PC-3 (cell line): ENCODE measurements at places on chromosomes 13 and 19.

DNA sequence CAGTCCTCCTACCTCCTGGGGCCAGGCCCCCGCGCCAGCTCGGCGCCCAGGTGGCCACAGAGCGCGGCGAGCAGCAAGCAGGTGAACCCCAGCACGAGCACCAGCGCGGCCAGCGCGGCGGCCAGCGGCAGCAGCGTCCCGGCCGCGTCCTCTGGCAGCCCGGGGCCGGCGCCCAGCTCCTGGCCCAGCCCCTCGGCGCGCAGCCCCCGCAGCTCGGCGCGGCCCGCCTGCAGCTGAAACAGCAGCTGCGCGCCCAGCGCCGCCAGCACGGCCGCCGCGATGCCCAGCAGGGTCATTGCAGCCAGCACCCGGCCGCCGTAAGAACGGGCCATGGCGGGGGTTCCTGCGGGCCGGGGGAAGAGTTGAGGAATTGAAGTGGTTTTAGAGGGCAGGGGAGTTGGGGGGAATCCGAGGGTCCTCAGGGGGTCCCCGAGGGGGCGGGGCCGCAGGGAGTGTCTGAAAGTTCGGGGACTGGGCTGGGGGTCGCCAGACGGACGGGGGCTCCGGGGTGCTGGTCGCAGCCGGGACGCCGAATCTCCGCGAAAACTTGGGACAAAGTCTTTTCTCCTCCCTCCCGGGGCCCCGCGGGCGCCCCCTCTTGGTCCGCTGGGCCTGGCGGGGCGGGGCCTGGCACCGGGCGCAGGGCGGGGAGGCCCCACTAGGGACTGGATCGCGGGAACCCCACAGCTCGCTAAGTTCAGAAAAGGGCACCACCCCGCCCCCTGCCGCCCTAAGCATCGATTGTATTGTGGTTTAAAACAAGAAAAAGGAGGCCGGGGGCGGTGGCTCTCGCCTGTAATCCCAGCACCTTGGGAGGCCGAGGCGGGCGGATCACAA, at the start of gene TMEM221:
Gene TMEM221 (minus strand): TSS at position 538 of the 837 bp plus-strand sequence. CDS start 206 bp downstream, at position 332.
- no peaks in the 10 kb centered on the region for H3K27me3 ChIP-seq
- H3K27ac ChIP-seq, result no peak within 1 kb of the TSS
- H3K36me3 ChIP-seq, result no peaks in the 10 kb centered on the region; the same call in 1 of the 2 replicates
- DNase-seq, result peak; percentile 54
- H3K4me3 ChIP-seq, result peak within 1 kb of the TSS; percentile 74

- no peak for DNase-seq
- no peaks in the 10 kb centered on the region; the same call in 1 of the 2 replicates for H3K36me3 ChIP-seq
- no peak overlapping the region for H3K27ac ChIP-seq
- no peak overlapping the region for H3K4me3 ChIP-seq
Observed at GRCh38 chr19:989381-990081, 5.4 kb downstream of the WDR18 start.

GRCh38 chr13:74039154-74039553, 95.0 kb downstream of the KLF12 start:
- H3K4me1 ChIP-seq, result peaks cover 17% of the 10 kb centered on the region
- H3K36me3 ChIP-seq, result no peaks in the 10 kb centered on the region; the same call in 1 of the 2 replicates
- no peak overlapping the region for H3K27ac ChIP-seq

DNA sequence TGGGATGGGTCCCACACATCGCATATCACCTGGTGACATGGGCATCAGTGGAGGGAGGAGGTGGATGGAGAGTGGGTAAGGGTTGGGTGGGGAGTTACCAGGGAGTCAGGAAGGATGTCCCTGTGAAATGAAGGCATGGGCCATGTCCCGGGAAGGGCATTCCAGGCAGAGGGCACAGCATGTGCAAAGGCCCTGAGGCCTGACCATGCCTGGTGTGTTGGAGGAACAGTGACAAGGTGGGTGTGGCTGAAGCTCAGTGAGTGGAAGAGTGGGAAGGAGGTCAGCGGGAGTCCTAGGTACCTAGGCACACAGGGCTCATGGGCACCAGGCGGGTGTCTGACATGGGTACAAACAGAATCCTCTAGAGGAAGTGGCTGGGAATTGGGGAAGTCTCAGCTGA, 11.0 kb upstream of the COLGALT1 start:
- no peaks in the 10 kb centered on the region for H3K4me1 ChIP-seq
- H3K27me3 ChIP-seq, result no peaks in the 10 kb centered on the region
- H3K27ac ChIP-seq, result no peak overlapping the region
- DNase-seq, result no peak
- no peaks in the 10 kb centered on the region for H3K36me3 ChIP-seq

DNA sequence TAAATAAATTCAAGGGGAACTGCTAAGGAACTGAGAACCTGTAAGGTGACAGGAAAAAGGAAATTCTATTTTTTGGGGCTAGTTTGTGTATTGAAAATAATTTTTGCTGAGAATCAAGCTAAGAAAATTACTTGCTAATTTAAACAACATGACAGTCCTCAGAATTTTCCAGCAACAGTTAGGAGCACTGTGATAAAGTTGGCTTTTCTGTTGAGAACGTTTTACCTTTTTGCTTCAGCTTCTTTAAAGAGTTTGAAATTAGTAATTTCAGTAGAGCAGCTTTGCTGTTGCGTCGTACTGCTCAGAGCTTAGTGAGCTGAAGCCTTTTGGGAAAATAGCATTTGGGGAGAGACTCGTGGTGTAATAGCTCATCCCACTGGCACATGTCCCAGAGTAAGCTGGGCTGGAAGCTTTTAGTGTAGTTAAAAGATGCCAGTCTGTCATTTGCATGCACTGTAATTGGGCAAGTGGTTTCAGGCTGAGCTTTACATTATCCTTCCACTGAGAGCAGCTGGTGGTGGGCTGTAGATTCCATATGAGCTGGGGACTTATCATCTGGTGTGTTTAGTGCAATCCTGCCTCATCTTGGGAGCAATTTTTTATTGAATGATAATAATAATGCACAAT, 69.8 kb downstream of the LRCH1 start:
- no peak overlapping the region for H3K4me3 ChIP-seq
- no peaks in the 10 kb centered on the region for H3K36me3 ChIP-seq
- no peaks in the 10 kb centered on the region for H3K27me3 ChIP-seq
- peak; percentile 25 for DNase-seq
- H3K27ac ChIP-seq, result no peak overlapping the region

DNA sequence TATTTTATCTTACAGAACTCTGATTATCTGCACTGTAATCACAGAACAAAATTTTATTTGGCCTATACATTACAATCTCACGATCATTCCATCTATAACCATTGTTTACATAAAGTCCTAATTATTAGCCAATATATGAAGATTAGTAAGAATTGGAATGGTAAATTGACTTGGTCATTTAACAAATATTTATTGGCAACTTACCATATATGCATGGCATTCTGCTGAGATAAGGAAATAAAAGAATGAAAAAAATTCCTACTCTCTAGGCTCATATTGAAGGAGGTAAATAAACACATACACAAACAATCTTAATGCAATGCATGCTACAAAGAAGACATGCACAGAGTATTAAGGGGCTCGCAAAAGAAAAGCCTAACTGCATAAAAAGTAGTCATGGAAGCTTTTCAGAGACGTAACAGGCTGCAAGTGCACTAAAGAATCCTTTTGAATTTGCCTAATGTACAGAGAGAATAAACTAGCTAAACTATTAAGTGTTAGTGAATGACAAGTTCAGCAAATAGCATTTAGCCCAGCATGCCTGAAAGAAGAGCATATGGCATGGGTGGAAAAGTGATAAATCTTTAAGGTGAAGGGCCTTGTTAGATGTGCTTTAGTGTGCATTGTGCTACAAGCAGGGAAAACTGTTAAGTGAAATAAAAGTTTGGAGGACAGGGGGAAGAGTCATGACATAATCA, 1131.1 kb downstream of the PCDH9 start:
- peaks cover 5% of the 10 kb centered on the region; the same call in 1 of the 2 replicates for H3K4me1 ChIP-seq
- peak; percentile 12 for DNase-seq
- no peak overlapping the region for H3K4me3 ChIP-seq
- H3K36me3 ChIP-seq, result no peaks in the 10 kb centered on the region
- no peaks in the 10 kb centered on the region for H3K27me3 ChIP-seq

DNA sequence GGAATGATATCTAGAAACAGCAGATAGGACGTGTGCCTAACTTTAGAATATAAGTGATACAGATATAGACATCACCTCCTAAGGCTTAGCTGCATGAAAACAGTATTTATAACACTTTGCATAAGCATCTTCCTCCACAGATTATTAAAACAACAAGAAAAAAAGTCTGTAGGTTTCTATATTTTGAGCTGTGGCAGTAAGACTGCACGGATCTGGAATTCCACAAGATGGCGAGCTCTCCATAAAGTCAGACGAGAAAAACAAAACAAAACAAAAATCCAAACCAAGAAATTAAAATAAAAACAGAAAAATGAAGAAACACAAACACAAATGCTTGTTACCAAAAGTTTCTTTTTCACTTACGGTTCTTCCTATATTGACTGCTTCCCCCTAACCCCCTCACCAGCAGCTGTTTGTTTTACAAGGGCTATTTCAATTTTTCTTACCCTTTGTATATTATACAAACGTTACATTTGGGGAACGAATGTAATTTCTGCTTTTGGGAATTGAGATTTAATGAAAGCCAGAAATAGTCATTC, 285.8 kb downstream of the MYO16 start:
- no peaks in the 10 kb centered on the region for H3K27me3 ChIP-seq
- DNase-seq, result peak; percentile 31
- H3K27ac ChIP-seq, result peak overlapping the region; percentile 73

DNA sequence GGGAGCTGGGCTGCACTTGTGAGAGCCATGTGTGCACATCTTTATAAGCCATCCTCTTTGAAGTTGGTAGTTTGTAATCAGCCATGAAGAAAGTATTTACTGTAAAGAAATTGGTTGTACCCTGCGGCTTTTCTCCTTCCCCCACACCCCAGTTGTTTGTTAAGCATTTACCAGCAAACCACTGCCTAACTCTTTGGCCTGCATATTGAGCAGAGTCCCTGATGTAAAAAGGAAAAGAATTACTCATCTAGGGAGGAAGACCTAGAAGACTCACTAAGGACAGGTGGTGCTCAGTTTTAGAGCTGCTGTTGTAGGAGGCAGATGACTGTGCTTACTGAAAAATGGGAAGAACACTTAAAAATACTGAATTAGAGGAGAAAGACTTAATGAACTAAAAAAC, 245.3 kb downstream of the PCCA start:
- H3K4me1 ChIP-seq, result no peaks in the 10 kb centered on the region
- DNase-seq, result no peak
- H3K36me3 ChIP-seq, result no peaks in the 10 kb centered on the region
- H3K27me3 ChIP-seq, result no peaks in the 10 kb centered on the region

DNA sequence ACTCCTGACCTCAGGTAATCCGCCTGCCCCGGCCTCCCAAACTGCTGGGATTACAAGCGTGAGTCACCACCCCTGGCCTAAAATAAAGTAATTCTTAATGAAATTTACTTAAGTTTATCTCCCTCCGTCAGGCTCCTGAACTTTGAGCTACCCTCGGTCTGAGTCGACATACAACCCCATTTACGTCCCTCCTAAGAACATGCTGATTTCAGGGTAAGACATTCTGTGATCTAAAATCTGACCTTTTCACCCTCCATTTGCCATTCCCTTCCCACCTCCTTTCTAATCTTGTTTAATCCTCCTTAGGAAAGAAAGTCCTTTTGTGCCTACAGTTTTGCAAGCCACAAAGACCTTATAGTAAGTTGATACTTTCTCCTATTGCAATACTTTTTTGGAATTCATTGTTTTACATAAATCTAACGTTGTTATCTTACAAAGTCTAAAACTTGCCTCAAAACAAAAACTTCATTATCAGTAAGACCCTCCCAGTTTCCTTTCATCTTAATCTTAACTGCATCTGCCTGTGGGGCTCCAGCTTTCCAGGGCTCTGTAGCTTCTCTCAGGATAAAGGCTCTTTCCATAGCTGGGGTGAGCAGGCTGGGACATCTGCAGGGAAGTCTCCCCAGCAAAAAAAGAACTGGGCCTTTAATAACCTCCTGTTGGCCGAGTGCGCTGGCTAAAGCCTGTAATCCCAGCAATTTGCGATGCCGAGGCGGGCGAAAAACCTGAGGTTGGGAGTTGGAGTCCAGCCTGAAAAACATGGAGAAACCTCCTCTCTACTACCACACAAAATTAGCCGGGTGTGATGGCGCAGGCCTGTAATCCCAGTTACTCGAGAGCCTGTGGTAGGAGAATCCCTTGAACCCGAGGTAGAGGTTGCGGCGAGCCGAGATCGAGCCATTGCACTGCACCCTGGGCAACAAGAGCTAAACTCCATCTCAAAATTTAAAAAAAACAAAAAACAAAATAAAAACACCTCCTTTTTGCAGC, 143.1 kb downstream of the ZNF737 start:
- no peaks in the 10 kb centered on the region for H3K36me3 ChIP-seq
- no peak for DNase-seq
- H3K27ac ChIP-seq, result no peak overlapping the region
- H3K4me1 ChIP-seq, result no peaks in the 10 kb centered on the region
- no peaks in the 10 kb centered on the region for H3K27me3 ChIP-seq
- no peak overlapping the region for H3K4me3 ChIP-seq

DNA sequence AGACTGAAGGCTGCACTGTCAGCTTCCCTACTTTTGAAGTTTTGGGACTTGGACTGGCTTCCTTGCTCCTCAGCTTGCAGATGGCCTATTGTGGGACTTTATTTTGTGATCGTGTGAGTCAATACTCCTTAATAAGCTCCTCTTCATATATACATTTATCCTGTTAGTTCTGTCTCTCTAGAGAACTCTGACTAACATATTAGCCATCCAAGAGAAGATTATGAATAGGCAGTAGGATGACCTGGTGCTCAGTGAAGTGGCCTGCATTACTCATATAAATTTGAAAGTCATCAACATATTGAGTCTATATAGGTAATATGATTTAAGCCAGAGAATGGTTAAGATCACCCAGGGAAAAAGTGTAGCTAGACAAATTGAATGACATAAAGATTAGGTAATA, 136.3 kb upstream of the UFM1 start:
- DNase-seq, result peak; percentile 60
- no peaks in the 10 kb centered on the region for H3K36me3 ChIP-seq
- no peak overlapping the region for H3K4me3 ChIP-seq
- H3K4me1 ChIP-seq, result no peaks in the 10 kb centered on the region
